ENCODE measurements at places on chromosomes 2 and 18.
A peak's percentile ranks its signal among the peaks of the same experiment; 100 is the strongest.

DNA sequence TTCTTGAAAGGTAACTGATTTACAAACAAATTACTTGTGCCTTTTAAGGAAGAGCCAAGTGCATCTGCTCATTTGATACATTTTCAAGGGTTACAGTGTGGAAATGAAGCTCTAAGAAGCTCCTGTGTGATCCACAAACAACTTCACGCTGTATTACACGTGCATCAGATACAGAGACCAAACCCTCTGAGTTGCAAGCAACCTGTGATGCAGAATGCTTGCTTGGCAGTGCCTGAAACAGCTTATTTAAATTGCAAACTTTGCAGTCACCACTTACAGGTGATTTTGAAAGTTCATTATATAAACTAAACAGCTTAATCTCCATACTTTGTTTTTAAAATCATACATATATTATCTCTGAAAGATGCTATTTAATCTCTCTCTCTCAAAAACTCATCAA lies 50.1 kb downstream of the ZEB2 start:
- DNase-seq, result no peak

DNA sequence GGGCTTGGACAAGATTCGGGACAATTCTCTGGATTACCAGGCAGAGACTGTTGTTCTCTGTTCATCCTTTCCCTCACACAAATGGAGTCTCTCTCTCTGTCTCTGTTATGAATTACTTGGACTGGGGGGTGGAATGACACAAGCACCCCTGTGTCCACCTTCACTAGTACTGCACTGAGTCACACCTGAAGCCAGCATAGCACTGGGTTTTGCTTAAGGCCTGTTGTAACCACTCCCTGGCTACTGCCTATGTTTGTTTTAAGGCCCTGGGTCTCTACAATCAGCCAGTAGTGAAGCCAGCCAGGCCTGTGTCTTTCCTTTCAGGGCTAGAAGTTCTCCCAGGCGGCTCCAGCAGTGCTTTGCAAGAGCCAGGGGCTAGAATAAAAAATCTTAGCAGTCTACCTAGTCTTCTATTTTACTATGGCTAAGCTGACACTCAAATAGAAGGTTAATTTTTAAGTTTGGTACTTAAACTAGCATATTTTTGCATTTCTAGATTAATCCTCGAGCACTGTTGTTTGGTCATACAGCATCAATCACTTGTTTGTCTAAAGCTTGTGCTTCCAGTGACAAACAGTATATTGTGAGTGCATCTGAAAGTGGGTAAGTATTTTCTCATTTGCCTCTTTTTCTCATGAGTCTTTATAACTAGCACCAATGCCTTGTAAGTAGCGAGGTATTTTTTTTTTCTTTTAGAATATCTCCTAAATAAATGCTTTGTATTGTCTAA lies 27.8 kb downstream of the WDR7 start:
- peak; percentile 6 for DNase-seq

DNA sequence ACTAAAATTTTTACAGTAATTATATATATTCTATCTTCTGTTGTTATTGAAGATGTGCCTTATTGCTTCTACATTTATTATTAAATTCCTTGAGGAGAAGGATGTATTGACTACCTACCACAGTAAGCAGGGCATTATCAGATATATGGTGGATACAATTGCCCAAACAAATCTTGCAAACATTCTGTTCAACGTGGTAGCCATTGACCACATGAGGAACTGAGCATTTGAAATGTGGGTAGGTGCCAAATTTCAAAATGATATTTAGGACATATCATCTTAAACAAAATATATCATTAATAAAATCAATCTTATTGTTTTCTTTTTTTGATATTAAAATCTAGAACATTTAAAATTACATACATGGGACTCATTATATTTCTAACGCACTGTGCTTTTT lies 11.1 kb downstream of the SCN3A start:
- no peak for DNase-seq

DNA sequence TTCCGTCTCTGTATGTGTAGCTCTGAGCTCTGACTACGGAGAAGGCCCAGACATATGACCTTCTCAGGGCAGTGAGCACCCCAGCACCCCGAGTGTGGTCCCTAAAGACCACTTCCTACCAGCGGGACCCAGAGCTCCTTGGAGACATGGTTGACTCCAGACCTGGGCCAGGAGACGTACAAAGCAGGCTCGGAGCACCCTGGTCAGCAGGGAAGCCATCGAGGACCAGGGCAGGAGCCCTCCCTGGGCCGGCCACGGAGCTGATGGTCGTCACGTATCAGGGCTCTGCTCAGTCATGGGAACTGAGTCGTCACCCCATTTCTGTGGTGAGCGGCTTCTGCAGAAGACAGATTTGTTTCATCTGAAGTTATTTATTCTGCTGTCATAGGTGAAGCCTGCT lies 12.8 kb upstream of the NEU4 start:
- no peak for DNase-seq

GRCh38 chr2:231344851-231345250 lies 50.7 kb upstream of the B3GNT7 start:
- DNase-seq, result no peak
